ENCODE measurements at places on chromosomes 3 and 15.

DNA sequence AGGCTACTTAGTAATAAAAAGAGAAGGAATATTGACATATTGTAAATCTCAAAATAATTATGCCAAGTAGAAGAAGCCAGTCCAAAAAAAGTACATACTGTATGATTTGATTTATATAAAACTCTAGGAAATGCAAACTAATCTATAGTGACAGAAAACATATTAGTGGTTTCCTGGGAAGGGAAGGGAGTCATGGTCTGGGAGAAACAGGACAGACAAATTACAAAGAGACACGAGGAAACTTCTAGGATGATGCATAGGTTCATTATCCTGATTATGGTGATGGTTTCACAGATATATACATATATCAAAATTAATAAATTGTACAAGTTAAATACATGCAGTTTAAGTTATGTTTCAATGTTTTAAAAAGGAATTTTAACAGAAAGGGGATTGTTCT is 81.0 kb upstream of the GOLGA8B start:
- DNase-seq: no peak

- DNase-seq: no peak
These were observed 4.3 kb upstream of the TIPARP start for GRCh38 chr3:156670077-156670476.

DNA sequence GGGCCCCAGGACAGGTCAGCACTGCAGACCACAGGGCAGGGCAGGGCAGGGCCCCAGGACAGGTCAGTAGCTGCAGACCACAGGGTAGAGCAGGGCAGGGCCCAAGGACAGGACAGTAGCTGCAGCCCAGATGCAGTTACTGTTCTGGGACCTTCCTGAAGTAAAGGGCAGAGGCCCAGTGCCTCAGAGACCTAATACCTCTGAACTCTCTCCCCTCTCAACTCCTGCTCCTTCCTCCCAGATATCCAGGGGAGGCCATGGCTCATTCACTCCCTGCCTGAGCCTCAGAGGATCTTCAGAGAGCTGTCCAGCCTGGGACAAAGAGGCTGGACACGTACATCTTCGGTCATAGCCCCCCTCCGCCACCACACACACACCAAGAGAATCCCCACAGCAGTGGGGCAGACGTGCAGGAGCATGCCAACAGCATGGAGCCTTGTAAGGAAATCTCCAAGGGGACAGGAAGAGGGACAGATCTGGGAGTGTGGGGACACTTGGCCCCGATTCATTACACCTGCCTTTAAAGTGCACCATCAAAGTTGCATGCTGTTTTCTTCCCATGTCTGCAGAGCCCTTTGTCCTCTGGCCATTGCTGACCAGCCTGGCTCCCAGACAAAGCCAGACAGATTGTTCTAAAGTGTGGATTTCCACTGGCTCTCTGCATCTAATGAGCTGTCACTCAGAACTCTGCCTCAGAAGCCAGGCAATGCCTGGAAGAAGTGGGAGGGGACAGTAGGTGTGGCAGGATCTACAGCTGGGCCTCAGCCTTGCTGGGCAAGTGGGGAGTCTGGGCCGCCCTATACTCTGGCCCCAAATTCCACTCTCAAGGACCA is 24.2 kb upstream of the BUB1B start:
- no peak for DNase-seq

DNA sequence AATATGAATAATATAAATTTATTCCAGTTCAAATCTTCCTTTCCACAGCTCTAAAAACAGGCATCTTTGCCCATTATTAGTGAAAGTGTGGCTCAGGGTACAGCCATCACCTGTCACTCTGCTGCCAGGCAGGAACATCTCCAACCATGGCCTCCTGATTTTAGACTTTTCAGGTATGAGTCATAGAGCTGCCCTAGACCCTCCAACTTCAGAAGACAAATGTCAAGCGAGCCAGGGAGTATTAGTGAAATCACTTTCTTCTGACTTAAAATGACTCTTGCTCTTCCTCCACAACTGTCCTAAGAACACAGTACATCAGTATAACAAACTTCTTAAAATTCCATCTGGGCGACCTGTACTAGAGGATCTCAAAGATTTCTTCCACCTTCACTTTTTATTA is 78.1 kb upstream of the AKAP13 start:
- no peak for DNase-seq

- no peak for DNase-seq
These were observed 67.4 kb upstream of the RPL35A start for GRCh38 chr3:197882586-197882985.

DNA sequence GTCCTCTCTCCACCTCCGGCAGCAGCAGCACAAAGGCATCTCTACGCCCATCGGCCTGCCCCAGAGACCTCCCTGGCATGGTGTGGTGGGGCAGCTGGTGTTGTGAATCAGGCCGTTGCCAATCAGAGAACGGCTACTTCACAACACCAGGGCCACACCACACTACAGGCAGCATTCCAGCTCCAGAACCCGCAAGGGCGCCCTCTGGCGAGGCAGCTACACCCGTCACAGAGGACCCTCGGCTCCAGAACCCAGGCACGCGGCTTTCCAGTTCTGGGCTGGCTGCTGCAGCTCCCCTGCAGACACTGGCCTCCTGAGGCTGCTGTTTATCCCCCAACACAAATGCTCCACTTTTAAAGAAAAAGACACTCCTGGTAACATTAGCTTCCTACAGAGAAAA is 127.5 kb upstream of the TOPAZ1 start:
- DNase-seq: no peak

GRCh38 chr15:58332676-58333400 is 99.0 kb upstream of the LIPC start:
- DNase-seq: peak; percentile 57

GRCh38 chr15:50523851-50524251 is 22.6 kb downstream of the USP50 start:
- no peak for DNase-seq

DNA sequence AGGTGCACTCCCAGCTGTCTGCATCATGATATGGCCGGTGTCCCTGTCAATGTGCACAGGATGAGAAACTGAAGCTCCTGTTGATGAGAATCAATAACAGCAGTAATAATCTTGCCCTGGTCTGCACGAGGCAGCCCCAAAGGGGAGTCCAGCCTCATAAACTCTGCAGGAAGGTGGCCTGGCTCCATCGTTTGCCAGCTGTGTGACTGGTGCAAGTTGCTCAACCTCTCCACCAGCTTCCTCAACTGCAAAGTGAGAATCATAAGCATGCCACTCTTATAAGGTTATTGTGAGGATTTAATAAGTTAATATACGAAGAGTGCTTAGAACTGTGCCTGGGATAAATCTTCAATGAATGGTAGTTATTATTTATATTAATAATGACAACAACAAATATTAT is 203.4 kb upstream of the HES1 start:
- no peak for DNase-seq

GRCh38 chr3:23390989-23391553 is 187.9 kb downstream of the UBE2E2 start:
- no peak for DNase-seq

GRCh38 chr15:59569477-59569876 is 42.1 kb upstream of the GCNT3 start:
- DNase-seq: no peak

GRCh38 chr3:42314411-42314810 is 48.4 kb upstream of the CCK start:
- no peak for DNase-seq

- DNase-seq: no peak
These were observed 12.8 kb downstream of the SYNM start for GRCh38 chr15:99117563-99118257.

DNA sequence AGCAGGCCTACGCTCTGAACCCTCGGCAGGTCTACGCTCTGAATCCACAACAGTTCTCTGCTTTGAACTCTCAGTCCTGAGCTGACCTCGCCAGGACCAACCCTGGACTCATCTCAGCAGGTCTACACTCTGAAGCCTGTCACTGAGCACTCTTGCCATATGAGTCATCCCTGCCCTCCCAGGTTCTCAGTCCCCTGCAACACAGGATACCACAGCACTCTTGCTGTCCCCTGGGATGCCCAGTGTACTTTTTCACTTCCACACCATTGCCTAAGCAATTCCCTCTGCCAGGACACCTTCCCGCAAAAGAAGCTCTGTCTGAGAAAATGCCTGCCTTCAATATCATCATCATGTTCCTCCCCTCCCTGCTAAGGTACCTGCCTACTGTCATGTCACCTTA is 42.0 kb downstream of the NUP210 start:
- DNase-seq: no peak

- DNase-seq: no peak
These were observed 901 bp upstream of the NMB start for GRCh38 chr15:84658788-84659411.

DNA sequence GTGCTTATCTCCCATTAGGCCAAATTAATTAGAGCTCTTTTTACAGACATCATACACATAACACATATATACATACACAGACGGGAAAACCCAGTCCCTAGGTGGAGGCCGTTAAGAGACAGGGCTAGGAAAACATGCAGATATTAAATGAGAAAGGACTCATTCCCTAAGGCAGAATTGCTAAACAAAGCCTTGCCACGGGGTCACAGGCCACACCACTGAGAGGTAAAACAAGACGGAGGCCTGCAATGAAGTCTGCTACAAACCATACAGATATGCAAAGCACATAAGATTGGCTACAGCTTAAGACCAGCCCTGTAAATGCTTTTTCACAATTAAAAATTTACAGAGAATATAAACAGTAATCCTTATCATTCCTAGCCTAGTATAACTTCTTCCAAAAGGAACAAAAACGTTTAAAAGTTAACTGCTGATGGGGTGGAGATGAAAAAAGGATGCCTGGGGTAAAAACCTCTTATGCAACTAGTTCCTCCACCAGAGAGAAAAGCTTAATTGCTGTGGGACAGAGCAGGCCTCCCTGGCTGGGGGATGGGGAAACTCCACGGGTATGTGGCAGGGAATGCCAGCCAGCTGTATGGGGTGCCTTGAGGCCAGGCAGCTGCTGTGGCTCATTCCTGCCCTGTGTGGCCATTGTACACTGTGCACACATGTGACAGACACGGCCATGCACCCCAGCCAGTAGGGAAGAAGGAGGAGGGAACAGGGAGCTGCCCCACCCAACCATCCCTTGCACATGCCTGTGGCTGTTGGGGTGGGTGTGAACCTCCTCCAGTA is 481.4 kb upstream of the LMCD1 start:
- DNase-seq: no peak

DNA sequence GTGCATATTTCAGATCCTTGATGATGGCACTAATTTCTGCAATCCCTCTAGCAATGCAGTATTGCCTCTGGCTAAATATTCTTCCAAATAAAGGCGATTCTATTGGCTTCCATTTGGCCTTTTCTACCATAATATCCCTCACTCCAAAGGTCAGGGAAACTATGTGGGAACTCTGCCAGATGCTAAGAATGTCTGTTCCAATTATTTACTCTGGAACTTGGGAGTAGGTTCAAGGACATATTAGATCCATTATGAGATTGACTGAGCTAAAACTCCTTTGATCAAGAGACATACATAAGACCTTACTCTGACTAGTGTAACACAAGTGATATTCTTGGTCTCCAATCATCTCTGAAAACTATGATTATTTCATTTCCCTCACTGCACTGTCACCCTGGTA is 674.5 kb upstream of the NECTIN3 start:
- no peak for DNase-seq

DNA sequence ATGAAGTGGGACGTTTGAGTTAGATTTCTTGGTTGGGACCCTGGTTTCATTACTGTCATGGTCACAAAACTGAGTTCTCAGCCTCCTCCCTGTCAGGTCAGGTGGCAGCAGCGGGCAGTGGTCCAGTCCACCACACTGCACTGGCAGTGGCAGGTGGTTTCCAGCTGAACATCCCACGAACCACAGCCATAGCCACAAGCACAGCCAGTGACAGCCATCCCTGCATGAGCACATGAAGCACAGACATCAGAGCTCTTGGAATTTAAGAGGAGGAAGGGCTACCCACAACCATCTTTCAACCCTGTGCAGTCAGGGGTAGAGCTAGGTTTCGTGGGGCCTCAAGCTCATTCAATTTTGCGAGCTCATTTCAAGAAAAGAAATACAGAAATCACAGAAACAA is 1.5 kb downstream of the RETNLB start:
- no peak for DNase-seq

DNA sequence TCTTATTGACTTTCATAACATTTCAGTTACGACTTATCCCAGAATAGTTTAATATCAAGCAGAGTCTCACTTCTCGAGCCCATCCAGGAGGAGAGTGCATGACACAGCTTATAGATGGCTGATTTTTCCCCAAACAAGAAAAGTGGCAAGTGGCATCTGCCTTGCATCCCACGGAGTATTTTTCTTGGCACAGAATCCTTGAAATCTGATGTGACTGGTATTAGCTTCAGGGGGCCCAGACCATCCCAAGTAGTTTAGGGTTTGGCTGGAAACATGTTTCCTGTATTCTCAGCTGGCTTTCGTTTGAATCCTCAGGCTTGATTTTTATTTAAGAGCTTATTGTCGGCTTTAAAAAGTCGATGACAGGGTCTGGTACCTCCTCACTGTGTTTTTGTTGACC is 20.7 kb upstream of the FBXL22 start:
- no peak for DNase-seq

GRCh38 chr3:149145356-149145755 is 15.9 kb downstream of the HPS3 start:
- no peak for DNase-seq

DNA sequence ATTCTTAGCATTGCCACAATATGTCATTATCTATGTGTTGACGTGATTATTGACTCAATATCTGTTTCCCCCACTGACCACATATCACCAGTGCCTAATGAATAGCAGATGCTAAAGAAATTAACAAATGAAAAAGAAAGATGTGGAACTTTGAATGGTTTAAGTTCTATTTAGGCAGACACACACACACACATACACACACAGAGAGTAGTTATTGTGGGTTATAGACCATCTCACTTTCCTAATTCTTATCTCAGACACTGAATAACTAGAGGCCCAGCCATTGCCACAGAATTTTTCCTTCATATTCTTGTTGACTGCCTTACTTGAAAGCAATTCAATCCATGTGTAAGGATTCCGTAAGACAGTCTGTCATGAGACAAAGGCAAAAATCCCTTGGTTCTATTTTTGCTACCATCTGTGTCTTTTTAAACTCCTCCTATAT is 61.9 kb upstream of the PHLDB2 start:
- DNase-seq: peak; percentile 75

- no peak for DNase-seq
These were observed 14.8 kb downstream of the PXYLP1 start for GRCh38 chr3:141246224-141246957.

DNA sequence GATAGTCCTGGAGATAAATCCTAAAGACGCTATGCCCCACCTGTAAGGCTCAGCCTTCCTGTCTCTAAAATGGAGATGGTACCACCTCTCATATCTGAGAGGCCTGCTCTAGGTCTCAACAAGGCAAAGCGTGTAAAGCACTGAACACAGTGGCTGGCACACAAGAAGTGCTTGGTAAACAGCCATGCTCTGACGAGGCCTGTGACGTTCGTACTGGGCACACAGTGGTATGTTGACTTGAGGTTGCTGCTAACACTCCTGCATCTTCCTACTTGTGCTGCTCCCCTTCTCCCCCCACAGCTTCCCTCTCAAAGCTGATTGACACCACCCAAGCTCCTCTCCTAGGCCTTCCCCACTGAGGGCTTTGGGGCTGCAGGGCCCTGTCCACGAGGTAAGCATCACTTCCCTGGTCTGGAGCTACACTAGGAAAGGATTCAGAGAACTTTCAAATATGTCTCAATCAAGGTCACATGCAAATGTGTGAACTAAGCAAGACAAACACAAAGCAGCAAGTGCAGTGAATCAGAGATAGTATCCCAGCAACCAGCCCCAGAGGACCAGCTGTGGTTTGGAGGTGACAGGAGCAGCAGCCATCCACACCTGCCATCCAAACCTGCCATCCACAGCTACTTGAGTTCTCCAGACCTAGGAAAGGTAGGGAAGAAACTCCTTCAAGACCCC is 177.5 kb downstream of the STT3B start:
- no peak for DNase-seq

GRCh38 chr3:186786922-186787321 is 3.5 kb downstream of the EIF4A2 start:
- DNase-seq: no peak
